ENCODE measurements at places on chromosomes 1 and 21. TPM values are rescaled to one million over a fixed set of nuclear protein-coding genes. Genes with fewer than 3 reads are reported as not detected.

DNA sequence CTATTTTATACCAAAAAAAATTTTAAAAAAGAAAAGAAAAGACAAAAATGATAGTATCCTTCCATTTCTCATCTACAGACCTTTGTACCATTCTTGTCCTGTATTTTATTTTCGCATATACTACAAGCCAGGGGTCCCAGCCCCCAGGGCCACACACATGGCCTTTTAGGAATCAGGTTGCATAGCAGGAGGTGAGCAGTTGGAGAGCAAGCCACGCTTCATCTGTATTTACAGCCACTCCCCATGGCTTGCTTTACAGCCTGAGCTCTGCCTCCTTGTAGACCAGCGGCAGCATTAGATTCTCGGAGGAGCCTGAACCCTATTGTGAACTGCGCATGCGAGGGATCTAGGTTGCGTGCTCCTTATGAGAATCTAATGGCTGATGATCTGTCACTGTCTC is 39.8 kb downstream of the RASSF5 start:
- no peak for DNase-seq

DNA sequence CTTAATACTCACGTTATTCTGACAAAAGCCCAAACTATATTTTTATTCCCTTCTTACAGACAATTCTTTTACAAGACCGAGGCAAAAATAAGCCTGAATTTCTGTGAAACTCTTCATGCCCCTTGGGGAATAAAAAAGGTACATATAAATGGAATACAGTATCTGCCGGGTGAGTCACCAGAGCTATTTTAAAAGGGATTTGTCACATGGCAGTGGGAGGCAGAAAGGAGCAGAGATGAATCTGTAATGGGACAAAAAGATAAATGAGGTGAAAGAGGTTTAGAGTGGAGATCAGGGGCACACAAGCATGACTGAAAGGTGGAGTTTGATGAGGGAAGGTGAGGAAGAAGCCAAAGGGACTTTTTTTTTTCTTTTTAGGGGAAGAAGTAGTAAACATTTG is 8.8 kb downstream of the XCL1 start:
- DNase-seq, result no peak

DNA sequence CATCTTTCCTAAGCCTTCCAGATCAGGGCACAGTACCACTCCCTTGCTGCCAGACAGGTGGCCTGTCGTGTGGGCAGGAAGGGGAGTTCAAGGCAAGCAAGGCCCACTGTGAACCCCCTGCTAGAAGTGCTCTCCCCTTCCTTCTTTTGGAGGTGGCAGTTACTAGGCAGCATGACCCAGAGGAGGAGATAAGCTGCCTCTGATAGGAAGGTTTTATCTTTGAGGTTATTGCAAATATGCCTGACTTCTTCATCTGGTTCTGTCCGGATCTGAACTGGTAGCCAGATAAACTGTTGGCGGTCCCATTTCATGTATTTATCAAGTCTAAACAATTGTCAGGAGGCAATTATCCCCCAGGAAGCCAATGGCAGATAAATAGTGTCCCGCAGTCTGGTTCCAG is 198.2 kb upstream of the LMO4 start:
- no peak for DNase-seq

DNA sequence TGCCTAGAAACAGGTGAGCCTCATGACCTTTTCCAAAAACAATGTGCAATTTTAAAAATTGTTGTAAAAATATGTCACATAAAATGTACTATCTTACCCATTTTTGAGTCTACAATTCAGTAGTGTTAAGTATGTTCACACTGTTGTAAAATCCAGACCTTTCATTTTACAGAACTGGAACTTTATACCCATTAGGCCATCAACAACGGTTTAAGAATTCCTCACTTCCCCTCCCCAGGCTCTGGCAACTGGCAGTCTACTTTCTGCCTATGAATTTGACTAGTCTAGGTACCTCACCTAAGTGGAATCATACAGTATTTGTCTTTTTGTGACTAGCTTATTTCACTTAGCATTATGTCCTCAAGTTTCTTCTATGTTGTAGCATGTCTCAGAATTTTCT is 8.6 kb downstream of the CTSE start:
- no peak for DNase-seq

- no peak for DNase-seq
Measured at GRCh38 chr1:219215477-219215876, 41.8 kb downstream of the LYPLAL1 start.

- DNase-seq, result no peak
Measured at GRCh38 chr1:95951371-95952102, 717.5 kb downstream of the RWDD3 start.

GRCh38 chr1:204697893-204698292 is 12.4 kb upstream of the LRRN2 start:
- no peak for DNase-seq

GRCh38 chr1:208010487-208011071 is 99.7 kb upstream of the CD34 start:
- DNase-seq, result no peak

- no peak for DNase-seq
Measured at GRCh38 chr1:84803604-84804003, 89.4 kb downstream of the LPAR3 start.

DNA sequence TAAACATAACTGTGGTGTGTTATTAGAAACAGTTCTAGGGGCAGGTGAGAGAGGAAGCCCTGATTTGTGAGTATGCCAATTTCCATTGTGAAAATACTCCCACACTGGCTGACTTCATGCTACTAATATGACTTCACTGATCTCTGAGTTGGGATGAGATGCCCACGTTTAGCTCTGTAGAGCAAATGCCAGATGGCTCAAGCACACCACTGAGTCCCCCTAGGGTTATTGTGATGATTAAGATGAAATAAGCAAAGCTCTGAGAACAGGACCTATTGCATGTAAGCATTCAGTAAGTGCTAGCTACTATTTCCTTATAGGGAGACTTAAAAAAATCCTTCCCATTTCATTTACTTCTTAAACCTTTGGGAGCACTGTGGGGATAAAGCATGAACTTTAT is 117.6 kb downstream of the CENPF start:
- no peak for DNase-seq

DNA sequence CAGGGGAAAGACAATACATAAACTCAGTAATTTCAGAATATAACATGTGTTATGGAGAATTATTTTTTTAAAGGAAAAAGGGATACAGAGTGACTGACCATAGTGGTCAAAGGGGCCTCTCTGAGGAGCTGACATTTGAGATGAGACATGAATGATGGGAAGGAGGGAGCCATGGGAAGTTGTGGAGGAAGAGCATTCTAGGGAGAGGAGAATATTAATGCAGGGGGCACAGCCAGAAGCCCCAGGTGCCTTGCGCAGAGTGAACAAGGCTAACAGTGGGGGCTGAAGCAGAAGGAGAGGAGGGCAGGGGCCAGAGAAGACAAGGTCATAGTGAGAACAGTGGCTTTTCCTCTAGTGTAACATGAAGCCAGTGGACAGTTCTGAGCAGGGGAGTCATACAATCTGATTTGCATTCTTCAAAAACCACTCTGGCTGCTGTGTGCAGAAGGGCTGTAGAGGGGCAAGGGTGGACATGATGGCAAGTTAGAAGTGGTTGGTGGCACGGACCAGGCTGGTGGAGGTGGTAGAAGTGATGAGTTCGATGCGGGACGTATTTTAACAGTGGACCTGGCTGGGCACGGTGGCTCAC is 28.2 kb upstream of the IFNLR1 start:
- no peak for DNase-seq

DNA sequence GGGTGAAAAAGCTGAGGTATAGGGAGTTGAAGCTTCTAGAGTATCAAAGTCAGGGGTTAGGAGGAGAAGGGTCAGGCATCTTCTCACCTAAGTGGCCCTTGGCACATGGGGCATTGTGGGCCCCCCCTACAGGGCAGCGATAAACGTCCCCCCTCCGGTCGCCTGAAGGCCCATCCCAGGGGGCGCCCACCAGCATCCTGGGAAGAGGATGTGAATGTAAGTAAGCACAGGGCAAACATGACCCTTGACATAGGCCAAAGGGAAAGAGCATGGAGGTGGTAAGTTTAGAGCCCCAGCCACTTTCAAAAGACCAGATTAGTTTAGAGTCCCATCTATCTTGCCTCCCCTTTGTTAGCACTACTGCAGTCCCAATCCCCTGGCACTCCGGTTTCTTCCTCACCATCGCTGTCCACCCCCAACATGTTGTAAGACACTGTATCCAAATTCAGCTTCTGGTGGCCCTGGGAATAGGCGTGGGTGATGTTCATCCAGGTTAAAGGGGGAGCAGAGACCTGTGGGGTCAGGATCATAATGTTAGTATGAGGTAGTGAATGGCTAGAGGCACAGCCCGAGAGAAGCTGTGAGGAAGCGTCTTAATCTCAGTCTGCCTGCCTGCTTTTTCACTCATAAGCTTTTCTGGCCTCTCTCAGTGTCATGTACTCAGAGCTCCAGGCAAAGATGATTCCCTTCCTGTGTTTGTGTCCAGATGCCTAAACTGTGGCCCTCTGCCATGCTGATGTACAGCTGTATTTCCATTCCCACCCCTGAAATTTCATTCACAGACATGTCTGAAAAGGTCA is 2.7 kb downstream of the ITGA10 start:
- no peak for DNase-seq

DNA sequence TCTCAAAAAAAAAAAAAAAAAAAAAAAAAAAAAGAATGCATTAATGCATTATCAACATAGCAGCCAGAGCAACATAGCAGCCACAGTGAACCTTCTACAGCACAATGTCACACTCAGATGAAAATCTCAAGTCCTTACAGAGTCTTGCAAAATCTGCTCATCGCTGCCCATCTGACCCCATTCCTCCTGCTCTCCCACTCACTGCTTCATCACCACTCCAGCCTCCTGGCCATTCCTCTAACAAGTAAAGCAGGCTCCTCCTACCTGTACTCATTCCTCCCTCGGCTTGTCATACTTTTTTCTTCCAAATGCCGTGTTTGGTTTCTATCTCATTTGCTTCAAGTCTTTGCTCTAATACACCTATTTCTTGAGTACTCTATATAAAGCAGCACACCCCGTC is 29.5 kb downstream of the BRINP2 start:
- DNase-seq, result no peak

GRCh38 chr21:31340514-31340913 is 3.5 kb downstream of the TIAM1 start:
- DNase-seq, result no peak

GRCh38 chr21:43731476-43731875 is 12.5 kb downstream of the PDXK start:
- DNase-seq, result no peak

DNA sequence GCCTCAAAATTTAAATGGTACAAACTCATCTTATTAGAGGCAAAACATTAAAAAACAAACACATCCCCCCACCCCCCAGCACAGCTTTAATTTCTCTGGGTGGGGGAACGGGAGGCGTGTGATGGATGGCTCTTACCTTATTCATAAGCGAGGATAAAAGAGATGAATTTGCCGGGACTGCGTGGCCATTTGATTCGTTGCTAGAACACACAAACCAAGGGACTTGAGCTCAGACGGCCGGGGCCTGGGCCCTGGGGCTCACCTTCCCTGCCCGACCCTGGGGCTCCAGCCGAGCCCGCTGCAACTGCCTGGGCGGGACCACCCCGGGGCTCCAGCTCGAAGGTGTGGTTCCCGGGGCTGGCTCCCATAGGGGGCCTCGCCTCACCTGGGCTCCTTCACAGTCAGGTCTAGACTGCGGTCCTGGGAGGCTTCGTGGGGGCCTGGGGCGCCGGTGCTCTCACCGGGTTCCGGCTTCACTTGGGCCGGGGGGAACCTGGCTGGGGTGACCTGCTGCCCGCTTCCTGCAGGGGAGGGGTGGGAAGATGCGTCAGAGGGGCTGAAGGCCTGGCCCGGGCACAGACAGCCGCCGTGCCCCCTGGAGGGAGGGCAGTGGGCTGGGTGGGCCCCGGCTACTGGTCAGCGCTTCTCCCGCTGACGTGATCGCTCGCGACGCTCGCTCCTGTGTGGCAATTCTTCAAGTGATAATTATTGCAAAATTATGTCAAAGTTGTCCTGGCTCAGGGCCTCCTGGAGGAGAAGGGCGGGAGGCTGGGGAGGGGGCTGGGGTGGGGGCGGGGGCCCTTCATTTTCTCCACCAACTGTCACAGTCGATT is 145.7 kb downstream of the CASZ1 start:
- no peak for DNase-seq

DNA sequence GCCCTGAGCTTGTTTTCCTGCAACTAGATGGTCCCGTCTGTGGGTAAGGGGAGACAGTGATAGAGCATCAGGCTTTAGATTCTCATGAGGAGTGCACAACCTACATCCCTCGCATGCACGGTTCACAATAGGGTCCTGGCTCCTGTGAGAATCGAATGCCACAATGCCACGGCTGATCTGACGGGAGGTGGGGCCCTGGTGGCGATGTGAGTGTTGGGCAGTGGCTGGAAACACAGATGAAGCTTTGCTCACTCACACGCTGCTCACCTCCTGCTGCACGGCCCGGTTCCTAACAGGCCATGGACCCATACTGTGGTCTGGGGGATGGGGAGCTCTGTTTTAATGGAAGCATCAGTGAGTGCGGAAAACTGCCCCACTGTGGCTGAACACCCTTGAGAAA is 35.8 kb upstream of the TTC34 start:
- DNase-seq, result no peak

DNA sequence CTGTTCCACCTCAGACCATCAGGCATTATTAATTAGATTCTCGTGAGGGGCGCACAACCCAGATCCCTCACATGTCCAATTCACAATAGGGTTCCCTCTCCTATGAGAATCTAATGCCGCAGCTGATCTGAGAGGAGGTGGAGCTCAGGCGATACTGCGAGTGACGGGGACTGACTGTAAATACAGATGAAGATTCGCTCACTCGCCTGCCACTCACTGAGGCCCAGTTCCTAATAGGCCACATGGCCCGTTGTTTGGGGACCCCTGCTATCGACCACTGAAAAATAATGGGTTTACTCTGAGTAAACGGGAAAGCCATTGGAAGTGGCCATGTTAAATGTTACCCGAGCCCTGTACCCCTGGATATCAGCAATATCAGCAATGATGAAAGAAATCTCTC is 65.9 kb downstream of the GRIK1 start:
- DNase-seq, result no peak

DNA sequence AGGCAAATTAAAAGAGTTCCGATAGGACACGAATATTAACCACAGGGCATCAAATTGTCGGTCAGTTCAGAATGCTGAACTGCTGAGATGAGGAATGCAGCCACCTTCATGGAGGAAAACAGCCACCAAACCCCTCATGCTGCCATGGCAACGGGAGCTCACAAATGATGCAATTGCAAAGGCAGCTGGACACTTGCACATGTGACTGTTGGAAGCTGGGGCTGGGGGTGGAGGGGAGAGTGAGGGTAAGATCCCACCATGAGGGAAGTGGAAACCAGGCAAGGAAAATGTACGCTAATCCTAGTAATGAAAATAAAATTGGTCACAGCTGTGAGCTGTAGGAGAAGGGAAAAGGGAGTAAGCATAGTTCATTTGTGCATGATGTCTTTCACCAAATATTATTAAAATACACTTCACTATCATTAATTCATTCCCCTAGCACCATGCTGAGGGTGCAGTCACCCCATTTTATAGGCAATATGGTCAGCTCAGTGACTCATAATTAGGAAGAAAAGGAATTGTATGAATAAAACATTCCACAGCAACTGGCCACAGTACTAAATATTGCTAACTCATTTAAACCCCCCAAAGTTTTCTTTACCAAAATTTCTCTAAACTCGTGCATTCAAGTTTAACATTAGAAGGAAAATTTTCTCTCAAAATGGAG is 15.3 kb downstream of the BECN2 start:
- no peak for DNase-seq

The KIAA0040 gene
- total RNA-seq, result 21.1 TPM

The BRINP2 gene
- total RNA-seq, result not detected

The SLC37A1 gene
- total RNA-seq, result 14.9 TPM

The ACKR1 gene
- total RNA-seq, result not detected

The MRPS14 gene
- 42.1 TPM for total RNA-seq

The LAMB3 gene
- 0.70 TPM for total RNA-seq

The PRAMEF2 gene
- total RNA-seq, result not detected

The MMP23B gene
- 4.0 TPM for total RNA-seq

The HSPB7 gene
- not detected for total RNA-seq

The RBP7 gene
- total RNA-seq, result not detected

Measured in activated CD8-positive, alpha-beta T cell treated with anti-CD3 and anti-CD28 coated beads for 36 hours (primary cell).